Amniotic stem cell (primary cell): ENCODE measurements at places on chromosomes 5 and 9.

- no peak for DNase-seq
Observed at GRCh38 chr5:176606032-176606431, 3.9 kb downstream of the GPRIN1 start.

GRCh38 chr5:132753135-132753987 is 6.1 kb downstream of the CCNI2 start:
- no peak for DNase-seq

DNA sequence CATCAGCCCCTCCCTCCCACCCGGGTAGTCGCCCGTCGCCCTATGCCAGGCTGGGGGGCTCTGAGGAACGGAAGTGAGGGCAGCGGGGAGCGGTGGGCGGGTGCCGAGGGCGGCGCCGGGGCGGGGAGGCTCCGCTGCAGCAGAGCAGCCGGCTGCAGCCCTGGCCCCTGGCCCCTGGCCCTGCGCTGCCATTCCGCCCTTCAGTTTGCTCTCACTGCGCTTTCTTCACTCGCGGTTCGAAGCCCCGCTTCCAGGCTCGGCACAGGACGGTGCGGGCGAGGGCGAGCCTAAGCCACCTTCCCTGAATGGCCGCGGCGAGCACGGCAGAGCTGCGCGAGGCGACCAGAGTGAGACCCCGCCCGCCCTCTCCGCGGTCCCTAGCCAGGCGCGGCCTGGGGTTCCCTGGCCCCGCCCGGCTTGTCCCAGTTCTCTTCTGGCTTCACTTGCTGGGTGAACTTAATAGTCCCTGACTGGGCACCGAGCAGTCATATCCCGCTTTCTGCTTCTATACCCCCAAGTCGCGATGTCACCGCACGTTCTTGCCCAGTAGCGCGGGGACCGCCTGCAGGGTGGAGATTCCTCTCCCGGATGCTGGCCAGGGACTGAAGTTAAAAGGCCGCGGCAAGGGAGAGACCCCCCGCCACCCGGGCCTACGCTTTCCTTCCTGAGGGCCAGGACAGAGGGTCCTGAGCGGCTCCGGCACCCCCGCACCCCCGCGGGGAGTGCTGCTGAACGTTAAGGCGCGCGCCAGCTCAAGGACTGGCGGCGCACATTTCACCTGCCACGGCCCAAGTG is 623 bp upstream of the TRIM36 start:
- DNase-seq = no peak

DNA sequence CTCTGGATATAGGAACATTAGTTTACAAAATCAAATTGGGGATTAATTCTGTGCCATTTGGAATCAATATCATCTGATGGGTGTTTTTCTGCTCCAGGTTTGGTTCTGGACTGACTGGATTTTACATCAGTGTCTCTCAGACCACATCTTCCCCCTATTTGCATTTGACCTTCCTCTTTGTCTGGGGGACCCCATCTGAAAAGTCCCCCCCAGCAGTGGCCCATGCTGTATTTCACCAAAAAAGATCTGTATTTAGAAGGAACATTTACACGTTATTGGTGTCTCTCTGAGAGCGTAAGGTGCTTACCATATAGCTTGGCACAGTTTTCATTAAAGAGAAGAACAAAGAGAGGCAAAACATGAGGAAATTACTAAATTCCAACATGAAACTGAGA is 215.6 kb upstream of the CLINT1 start:
- no peak for DNase-seq

DNA sequence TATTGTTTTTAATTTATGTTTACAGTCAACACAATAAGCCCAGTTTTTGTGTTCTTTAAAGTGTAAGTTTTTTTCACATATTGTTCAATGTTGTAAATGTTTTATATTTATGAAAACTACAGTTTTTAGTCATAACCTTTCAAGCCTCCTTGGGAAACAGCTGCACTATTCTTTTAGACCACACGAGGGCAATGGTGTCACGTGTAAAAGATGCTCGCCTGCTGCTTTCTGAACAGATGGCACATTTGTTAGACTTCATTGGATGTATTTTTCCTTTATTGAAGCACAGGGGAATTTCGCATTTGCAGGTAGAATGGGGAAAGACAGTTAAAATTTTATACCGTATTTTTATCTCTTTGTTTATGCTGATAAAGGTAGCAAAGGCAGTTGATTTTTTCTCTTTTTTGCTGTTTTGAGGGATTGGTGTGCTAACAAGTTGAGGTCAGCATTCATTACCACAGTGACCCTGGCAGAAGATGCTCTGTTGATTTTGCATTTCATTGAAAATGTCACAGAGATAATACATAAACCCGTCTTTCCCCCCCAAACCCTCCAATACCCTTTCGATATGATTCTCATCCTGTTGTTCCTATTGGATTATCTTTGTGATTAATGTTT is 59.0 kb downstream of the MAT2B start:
- peak; percentile 29 for DNase-seq

GRCh38 chr9:73077625-73078030 is 74.0 kb upstream of the ANXA1 start:
- DNase-seq = no peak

DNA sequence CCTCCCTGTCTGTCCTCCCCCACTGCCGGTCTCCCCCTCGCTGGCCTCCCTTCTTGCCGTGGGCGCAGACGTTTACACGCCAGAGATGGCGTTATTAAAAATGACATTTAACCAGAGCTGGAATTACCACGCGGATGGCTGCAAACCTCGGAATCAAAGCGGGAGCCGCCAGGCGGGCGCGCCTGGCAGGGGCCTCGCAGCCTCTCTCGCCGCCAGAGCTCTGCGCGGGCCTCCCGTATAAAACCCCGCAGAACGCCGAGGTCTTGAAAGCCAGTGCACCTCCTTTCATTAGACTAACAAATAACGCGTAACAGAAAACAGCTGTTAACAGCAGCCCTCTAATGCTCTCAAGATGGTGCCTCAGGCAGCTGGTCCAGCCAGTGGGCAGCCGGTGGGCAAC is 10.2 kb downstream of the PRRX2 start:
- no peak for DNase-seq

GRCh38 chr5:136809382-136809781 is 444.0 kb upstream of the TRPC7 start:
- DNase-seq = no peak

DNA sequence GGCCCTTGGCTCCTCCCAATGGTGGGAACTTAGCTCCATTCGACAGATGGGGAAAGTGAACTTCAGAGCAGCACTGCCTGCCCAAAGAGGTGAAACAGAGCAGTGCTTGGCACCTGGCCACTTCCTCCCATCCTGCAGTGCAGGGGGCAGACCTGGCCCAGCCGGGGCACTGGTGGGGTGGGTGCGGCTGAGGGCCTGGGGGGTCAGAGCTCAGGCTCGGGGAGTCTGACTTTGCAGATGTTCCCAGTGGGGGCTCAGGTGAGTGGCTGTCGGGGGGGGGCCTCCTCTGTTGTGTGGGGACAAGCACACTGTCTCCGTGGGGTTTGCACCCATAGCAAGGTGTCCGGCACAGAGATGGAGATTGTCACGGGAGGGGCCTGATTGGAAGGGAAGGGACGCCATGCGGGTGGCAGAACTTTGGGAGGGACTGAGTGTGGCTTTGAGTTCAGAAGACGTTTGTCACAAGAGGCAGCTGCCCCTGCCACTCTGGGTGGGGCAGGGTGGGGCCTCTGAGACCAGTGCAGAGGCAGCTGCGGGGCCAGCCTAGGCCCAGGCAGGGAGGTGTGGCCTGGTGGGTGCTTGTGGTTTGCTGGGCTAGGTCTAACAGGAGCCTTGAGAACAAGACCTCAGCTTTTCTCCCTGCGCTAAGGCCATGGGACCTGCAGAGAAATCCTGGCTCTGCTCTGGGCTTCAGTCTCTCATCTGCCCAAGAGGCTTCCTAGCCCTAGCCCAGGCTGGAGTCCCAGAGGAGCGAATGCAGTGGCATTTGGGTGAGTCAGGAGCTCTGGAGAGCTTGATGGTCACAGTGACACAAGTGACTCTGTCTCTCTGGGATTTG is 2.5 kb downstream of the MYMK start:
- DNase-seq = no peak

DNA sequence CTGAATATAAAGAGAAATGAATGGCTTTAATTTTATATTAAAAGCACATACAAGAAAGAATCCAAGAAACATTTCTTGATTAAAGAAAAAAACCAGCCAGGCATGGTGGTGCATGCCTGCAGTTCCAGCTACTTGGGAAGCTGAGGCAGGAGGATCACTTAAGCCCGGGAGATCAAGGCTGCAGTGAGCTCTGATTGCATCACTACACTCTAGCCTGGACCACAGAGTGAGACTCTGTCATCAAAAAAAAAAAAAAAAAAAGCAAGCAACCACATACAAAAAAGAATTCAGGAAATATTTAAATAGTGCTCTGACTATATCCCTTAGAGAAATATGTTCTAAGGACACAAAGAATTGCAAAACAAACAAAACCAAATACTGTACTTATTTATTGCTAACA is 2.5 kb upstream of the PLAC8L1 start:
- DNase-seq = no peak

- no peak for DNase-seq
Observed at GRCh38 chr5:161077936-161078545, 226.0 kb upstream of the ATP10B start.

GRCh38 chr5:43416803-43417394 is 4.7 kb upstream of the CCL28 start:
- DNase-seq = no peak

DNA sequence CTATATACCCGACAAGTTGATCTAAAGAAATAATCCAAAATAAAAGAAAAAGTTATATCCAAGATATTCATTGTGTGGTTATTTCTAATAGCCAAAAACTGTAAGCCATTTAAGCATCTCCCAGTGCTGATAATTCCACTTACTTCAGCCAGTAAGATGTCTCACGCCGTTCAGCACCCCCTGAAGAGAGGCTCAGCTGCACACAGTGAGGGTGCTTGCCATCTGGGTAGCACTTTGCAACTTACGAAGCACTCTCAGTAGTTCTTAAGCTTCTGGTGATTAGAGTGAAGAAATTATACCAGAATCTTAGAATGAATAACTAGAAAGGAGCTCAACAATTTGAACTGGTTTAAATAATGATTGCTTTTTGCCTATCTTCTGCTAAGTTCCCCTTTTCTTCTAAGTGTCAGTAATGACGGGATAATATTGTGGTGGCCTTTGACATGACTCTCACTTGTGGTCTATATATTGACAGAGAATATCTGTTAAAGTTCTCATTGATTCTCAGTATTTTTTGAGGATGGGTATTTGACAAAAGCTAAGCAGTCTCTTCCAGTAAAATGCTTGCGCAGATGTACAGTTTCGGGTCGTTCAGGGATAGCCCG is 26.2 kb upstream of the LTC4S start:
- no peak for DNase-seq

GRCh38 chr5:126410623-126411022 is 12.6 kb upstream of the GRAMD2B start:
- no peak for DNase-seq

DNA sequence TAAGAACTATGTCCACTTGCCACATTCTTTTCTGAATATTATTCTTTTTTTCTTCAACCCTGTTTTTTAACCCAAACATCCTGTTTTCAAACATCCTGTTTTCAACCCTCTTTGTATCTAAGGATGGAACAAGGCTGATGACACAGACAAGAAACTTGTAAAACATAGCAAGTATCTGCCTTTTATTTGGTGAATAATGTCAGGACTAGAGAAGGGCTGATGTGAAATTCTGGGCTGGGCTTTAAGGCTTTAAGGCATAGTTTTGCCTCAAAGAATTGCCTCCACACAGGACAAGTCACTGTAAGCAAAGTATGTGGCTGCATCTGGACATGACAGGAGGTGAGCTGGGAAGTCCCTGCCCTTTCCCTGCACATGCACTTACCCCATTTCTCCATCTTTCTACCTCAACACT is 42.5 kb upstream of the RIC1 start:
- no peak for DNase-seq

- DNase-seq = no peak
Observed at GRCh38 chr9:111052791-111053190, 14.5 kb upstream of the LPAR1 start.

DNA sequence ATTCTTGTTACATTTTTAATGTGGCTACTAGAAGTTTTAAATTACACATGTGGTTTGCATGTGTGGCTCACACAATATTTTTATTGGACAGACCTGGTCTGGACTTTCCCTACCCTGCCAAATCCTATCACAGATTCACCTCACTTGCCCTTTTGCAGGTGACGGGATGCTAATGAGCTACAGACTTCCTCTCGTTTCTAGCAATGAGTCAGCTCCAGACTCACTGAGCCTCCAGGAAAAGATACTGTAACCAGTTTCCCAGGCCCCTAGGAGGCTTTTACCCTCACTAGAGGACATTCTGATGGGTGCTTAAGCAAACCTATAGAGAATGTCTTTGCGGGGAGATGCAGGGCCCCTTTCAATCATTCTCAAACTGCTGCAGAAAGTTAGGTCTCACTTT is 135.4 kb downstream of the WDR41 start:
- no peak for DNase-seq

- peak; percentile 82 for DNase-seq
Observed at GRCh38 chr5:111735583-111736270, 21.3 kb downstream of the NREP start.

DNA sequence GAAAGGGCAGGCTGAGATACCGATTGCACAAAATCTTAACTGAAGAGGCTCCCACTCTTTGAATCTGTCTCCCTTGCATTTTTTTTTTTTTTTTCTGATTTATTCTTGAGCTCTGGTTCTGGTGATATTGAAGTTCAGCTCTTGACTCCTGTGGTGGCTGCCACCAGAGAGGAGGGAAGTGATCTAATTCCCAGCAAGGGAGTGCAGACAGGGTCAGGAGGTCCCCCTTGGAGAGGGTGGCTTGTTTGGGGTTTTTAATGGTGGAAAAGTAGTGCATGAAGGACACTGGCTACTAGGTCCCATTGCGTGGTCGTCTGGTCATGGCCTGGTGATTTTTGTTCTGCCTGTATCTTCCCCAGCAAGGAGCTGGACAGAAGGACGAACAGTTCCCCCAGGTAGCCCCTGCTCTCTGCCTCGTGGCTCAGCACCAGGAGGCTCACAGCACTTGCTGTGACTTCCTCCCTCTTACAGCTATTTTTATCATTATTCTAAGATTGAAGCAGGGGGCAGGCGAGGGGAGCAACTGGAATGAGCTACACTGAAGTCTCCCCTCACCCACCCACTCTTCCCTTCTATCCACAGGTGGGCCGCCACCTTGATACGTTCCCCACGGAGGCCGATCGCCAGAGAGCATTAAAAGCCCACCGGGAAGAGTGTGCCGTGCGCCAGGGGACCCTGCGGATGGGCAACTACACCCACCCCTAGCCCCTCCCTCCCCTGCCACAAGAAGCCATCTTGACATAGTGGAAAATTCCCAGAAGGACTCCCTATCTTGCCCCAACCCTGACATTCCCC is 10.4 kb upstream of the BARHL1 start:
- DNase-seq = no peak

- DNase-seq = no peak
Observed at GRCh38 chr9:97109194-97109811, 70.4 kb upstream of the CTSV start.

GRCh38 chr9:91034521-91034920 is 232.9 kb downstream of the SYK start:
- no peak for DNase-seq

- DNase-seq = no peak
Observed at GRCh38 chr9:76893395-76893932, 12.4 kb downstream of the PRUNE2 start.

- DNase-seq = no peak
Observed at GRCh38 chr5:10145923-10146401, 103.7 kb downstream of the ATPSCKMT start.
